ENCODE measurements at places on chromosomes 2 and 18. TPM values are rescaled to one million over a fixed set of nuclear protein-coding genes. Genes with fewer than 3 reads are reported as not detected.

The LTBP1 gene
- 88.9 TPM for total RNA-seq

The CCDC74A gene
- 1.1 TPM for total RNA-seq

GRCh38 chr2:176283291-176284068 lies 14.2 kb downstream of the MTX2 start:
- no peak for DNase-seq

- DNase-seq: no peak
Observed at GRCh38 chr2:134572314-134573084, 146.3 kb downstream of the TMEM163 start.

- no peak for DNase-seq
Observed at GRCh38 chr2:44200759-44201158, 32.1 kb downstream of the PPM1B start.

- no peak for DNase-seq
Observed at GRCh38 chr2:121338281-121338680, 53.3 kb upstream of the TFCP2L1 start.

GRCh38 chr2:180203972-180204371 lies 196.9 kb upstream of the CWC22 start:
- DNase-seq: no peak

GRCh38 chr2:7625392-7626138 lies 708.4 kb downstream of the RNF144A start:
- no peak for DNase-seq

The EVX2 gene
- total RNA-seq: not detected

DNA sequence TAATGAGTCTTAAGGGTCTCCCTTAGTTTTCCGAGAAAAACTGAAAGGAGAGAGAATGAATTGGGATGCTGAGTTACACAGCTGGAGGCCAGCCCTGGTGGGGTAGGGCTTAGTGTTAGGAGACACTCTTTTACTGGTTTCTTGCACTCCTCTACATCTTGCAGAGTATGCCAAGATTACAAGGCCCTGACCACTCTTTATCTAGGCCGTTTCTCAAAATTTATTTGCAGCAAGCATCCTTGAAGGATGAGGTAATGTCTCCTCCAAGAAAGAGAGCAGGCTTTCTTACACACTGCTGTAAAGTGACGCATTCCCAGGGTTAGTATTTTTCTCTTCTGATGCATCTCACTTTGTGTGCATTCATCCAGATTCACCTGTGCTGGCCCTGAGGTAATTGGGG lies 166.2 kb downstream of the TDRD15 start:
- no peak for DNase-seq

DNA sequence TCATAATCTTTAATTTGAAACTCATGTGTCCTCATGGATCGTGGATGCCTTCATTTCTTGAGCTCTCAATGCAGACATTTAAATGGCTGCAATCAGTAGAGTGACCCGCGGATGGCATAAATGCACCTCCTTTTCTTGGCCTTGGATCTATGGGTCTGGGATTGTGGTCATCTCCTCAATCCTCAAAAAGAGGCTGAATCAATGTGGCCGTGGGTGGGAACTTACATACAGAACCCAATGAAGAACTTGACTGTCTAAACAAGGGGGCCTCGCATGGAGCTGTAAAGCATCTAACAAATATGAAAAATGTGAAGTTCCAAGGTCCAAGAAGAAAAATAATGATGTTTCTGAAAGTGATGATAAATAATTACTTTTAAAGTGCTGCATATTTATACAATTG lies 2.9 kb downstream of the HOXD13 start:
- no peak for DNase-seq

GRCh38 chr2:126496493-126496892 lies 159.5 kb upstream of the GYPC start:
- no peak for DNase-seq

The SKA1 gene
- 0.44 TPM for total RNA-seq

DNA sequence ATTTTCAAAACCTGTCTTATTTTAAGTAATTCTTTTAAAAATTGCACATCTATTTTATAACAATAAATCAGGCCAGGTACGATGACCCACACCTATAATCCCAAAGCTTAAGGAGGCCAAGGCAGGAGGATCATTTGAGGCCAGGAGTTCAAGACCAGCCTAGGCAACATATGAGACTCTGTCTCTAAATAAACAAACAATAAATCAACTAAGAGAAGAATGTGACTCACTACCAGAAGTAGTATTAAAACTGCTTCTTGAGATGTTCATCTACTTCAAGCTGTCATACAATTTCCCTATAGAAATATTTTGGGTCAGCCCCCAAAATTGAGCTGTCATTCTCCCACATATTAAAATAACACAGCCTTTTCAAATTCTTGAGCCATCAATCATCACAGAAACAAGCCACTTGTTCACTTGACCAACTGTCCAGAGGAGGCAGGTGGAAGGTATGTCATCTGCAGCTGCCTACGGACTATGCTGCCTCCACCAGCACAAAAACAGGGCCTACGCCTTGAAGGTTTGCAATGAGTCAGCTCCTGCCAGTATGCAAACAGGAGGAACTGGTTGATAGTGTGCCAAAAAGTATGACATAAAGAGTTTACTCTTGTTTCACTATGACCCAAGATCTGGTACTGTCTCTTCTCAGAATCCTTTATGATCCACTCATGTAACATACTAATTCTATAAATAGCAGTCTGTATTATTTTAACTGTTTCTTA lies 33.6 kb downstream of the KIDINS220 start:
- DNase-seq: no peak

Data from left ventricle myocardium inferior (tissue), 1 donor.